Kidney (tissue), 22 donors: ENCODE measurements at places on chromosomes 16 and 17. TPM values are rescaled to one million over a fixed set of nuclear protein-coding genes. Genes with fewer than 3 reads are reported as not detected.

NPIPA3 gene
- total RNA-seq, result 0.69 TPM

KCTD5 gene
- total RNA-seq, result 19.9 TPM

ARHGAP23 gene
- 53.8 TPM for total RNA-seq

PHOSPHO1 gene
- 0.22 TPM for total RNA-seq

JMJD6 gene
- 23.6 TPM for total RNA-seq

DNA sequence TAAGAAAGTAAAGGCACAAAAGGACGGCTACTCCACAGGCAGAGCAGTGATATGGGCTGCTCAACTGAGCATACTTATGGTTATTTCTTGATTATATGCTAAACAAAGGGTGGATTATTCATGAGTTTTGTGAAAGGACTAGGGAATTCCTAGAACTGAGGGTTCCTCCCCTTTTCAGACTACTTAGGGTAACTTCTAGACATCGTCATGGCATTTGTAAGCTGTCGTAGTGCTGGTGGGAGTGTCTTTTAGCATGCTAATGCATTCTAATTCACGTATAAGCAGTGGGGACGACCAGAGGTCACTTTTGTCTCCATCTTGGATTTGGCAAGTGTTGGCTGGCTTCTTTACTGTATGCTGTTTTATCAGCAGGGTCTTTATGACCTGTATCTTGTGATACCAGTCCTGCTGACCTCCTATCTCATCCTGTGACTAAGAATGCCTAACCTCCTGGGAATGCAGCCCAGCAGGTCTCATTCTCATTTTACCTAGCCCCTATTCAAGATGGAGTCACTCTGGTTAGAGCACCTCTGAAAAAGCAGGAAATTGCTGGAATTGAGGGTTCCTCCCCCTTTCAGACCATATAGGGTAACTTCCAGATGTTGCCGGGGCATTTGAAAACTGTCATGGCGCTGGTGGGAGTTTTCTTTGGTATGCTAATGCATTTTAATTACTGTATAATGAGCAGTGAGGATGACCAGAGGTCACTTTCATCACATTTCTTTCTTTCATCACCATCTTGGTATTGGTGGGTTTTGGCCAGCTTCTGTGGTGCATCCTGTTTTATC is 388.5 kb downstream of the XYLT1 start:
- no peaks in the 10 kb centered on the region for H3K36me3 ChIP-seq
- H3K4me1 ChIP-seq, result no peaks in the 10 kb centered on the region
- H3K27ac ChIP-seq, result no peak overlapping the region
- DNase-seq, result no peak
- no peak overlapping the region for H3K4me3 ChIP-seq

GRCh38 chr16:17069681-17070080 is 401.1 kb downstream of the XYLT1 start:
- H3K27me3 ChIP-seq, result no peaks in the 10 kb centered on the region
- H3K4me3 ChIP-seq, result no peak overlapping the region
- H3K4me1 ChIP-seq, result no peaks in the 10 kb centered on the region
- no peak for DNase-seq
- no peak overlapping the region for H3K27ac ChIP-seq
- H3K36me3 ChIP-seq, result no peaks in the 10 kb centered on the region
